ENCODE measurements at places on chromosomes 16 and 17.
A peak's percentile ranks its signal among the peaks of the same experiment; 100 is the strongest.

- DNase-seq: no peak
These were observed 41.9 kb upstream of the WSCD1 start for GRCh38 chr17:6028294-6028693.

GRCh38 chr16:1489077-1489476, 333 bp upstream of the PTX4 start:
- DNase-seq: no peak

DNA sequence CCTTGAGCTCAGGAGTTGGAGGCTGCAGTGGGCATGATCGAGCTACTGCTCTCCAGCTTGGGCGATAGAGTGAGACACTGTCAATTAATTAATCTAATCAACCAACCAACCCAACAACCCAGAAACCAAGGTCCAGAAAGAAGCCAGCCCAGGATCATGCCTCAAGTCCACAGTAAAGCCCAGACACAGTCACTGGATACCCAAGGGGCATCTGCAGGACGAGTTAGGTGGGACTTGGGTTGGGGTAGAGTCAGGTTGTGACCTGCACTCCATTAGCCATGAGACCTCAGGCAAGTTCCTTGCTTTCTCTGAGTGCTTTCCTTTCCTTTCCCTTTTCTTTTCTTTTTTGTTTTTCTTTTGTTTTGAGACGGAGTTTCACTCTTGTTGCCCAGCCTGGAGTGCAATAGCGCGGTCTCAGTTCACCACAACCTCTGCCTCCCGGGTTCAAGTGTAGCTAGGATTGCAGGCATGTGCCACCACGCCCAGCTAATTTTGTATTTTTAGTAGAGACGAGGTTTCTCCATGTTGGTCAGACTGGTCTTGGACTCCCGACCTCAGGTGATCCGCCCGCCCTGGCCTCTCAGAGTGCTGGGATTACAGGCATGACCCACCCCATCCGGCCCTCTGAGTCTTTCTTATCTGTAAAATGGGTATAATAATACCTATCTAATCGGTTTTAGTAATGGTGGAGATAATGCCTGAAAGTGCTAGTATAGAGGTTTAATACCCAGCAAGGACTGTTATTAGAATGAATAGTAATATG, 3.5 kb upstream of the HSD17B1 start:
- DNase-seq: no peak

DNA sequence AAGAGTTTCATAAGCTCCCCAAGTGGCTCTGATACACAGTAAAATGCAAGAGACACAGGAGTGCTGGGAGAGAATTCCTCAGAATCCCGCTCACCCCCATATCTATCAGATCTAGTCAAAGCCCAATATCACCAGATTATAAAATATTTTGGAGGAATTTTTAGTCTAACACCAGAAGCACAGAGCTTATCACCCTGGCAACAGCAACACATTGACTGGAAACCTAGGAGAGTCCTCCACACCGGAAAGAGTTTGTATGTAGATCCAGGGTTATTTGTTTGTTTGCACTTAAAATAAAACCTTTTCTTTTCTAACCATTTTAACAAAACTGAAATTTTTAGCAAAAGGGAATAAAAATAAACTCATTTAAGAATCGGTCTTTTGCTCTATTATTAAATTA, 7.2 kb downstream of the SOX9 start:
- DNase-seq: no peak

DNA sequence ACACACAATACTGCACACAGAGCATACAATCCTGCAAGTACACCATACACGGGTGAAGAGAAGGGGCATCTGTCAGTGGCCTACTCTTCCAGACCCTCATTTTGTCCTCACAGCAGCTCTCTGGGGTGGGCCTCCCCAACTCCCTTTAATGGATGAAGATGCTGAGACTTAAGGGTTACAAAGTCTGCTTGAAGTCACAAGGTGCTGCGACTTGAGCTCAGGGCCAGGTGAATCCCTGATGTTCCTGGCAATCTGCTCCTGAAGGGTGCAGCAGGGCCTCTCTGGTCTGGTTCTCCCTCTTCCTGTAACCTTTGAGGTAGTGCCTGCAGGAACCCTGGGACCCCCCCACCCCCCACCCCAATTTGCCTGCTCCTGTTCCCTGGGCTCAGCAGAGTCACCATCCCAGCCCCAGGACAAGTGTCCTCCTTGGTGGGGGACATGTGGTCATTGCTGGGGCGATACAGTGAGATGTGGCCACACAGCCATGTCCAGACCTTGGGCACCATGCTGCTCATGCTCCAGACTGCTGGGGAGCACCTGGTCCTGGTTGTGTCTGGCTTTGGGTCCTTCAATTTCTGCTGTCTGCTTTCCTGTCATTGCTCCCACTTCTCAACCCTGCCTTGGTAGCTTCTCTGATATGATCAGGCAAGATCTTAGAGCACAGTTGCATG, 107.5 kb downstream of the METRNL start:
- no peak for DNase-seq

- DNase-seq: no peak
These were observed 5.6 kb upstream of the MTSS2 start for GRCh38 chr16:70691223-70692129.

- no peak for DNase-seq
These were observed 647 bp upstream of the SECTM1 start for GRCh38 chr17:82334204-82334621.

GRCh38 chr16:9950658-9951057, 231.6 kb downstream of the GRIN2A start:
- DNase-seq: no peak

DNA sequence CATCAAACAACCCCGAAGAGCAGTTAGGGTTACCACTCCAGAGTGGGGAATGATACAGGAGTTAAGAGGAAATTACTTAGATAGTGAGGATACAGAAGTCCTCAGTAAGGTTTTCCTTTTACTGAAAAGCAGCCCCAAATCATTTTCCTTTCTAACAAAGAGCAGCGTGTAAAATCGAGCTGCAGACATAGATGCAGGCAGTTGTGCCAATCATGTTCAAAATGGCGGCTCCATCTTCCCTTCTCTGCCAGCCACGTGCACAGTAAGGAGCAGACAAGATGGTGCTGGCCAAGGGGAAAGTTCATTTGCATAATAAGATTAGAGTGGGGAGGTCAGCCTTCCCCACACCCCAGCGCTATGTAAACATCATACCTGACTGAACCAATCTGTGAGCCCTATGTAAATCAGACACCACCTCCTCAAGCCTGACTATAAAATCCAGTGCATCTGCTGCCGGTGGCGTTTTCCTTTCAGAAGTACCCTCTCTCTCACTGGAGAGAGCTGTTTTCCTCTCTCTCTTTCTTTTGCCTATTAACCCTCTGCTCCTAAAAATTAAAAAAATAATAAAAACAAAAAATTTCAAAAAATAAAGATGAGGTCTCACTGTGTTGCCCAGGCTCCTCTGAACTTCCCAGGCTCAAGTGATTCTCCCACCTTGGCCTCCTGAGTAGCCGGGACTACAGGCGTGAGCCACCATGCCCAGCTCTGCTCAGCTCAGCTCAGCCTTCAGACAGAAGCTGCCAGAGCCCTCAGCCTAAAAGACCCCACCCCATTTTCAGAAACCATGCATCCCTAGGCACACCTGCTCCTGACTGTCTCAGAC, 2.6 kb upstream of the SRL start:
- no peak for DNase-seq

DNA sequence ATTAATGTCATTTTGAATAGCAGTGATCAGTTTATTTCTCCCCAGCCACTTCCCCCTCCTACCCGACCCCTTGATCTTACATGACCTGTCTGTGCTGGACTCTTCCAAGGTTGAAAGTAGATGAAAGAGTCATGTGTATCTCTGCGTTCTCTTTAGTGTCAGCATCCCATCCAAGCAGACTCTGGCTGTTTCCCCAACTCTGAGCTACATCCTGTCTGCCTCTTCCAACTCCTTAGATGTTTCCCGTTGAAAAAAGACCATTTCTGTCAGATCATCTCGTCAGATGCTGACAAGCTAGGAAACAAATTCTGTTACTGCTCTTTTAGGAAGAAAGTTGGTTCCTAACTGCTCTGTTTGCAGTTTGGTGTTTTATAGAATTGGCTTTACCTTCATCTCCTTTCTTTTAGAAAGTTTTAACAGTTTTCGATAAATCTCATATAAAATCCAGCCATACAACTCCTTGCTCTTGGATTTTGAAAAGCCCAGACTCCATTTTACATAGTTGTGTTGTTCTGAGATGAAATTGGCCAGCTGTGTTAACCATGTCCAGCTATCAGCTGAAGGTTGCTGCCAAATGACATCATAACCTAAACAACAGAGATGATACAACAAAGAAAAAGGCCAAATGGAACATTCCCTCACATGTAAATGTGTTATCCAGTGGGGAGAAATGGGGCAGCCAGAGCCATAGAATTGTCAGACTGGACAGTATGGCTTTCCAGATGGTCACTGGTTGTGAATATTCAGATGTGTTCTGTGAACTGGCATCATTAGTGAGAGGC, 43.5 kb downstream of the CYB561 start:
- no peak for DNase-seq

- DNase-seq: peak; percentile 30
These were observed 55.9 kb upstream of the ADCY7 start for GRCh38 chr16:50210266-50211038.

- no peak for DNase-seq
These were observed 786 bp upstream of the CDK5RAP3 start for GRCh38 chr17:47969930-47970724.

DNA sequence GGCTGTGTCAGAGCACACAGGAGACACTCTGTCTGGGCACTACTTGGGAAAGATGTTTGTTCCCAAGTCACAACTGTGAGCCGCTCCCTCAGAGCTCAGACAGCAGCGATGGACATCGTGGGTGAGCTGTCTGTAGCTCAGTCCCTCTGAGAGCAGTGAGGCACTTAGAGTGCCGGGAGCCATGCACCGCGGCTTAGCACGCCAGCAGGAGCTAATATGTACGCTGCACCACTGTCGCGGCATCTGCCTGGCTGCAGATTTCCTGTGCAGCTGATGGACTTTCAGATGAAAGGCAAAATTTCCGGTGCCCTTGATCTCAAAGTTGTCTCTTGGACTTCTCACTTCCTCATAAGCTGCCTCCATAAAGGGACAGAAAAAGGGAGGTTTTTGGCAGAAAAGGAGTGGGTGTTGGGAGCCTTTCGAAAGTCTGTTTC, 92.8 kb upstream of the ZNF469 start:
- DNase-seq: no peak

- DNase-seq: no peak
These were observed 332.8 kb downstream of the MAF start for GRCh38 chr16:79267781-79268180.

DNA sequence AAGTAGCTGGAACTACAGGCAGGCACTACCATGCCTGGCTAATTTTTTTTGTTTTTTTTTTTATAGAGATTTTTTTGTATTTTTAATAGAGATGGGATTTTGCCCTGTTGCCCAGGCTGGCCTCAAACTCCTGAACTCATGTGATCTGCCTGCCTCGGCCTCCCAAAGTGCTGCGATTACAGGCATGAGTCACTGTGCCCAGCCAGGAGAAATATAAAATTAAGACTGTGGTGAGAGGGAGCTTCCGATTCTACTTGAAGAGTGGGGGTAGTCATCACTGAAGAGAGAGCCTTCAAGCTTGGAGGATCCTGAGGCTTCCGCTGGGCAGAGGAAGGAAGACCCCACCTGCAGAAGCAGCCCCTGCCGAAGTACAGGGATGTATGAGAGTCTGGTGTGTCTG, 34.4 kb upstream of the RGS9 start:
- no peak for DNase-seq

DNA sequence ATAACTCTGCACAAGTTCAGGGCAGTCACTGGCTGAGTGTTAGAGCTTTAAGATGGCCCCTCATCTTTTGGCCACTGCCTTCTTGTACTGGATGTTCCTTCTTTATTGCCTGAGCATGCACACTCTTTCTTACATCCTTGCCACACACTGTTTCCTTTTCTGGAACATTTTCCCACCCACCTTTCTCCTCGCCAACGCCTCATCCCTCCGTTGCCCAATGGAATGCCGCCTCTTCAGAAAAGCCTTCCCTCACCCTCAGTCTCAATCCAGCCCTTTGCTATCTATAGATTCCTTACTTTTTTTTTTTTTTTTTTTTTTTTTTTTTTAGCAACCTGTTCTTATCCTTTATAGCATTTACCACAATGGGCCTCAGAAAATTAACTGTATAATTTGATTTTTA, 47.9 kb upstream of the RBFOX1 start:
- DNase-seq: no peak

DNA sequence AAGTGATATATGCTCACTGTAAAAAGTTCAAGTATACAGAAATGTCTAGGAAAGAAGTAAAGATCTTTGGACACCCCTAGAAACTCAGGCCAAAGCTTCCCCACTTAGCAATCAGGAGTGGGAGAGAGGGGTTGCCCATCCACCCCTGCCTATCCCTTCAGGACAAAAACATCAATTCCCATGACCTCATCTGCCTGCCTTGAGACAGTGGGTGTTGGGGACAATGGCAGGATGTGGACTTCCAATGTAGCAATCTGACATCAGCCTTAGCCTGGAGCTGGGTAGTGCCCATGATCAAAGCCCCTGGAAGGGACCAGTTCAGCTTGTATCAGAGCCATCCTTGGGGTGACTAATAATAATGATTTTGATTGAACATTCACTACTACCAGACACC, 18.1 kb downstream of the ITPRIPL2 start:
- DNase-seq: no peak

GRCh38 chr16:6153901-6154300, 1056.3 kb upstream of the EEF2KMT start:
- DNase-seq: no peak

GRCh38 chr16:20301840-20302239, 25.5 kb downstream of the GP2 start:
- DNase-seq: no peak

- no peak for DNase-seq
These were observed 23.5 kb upstream of the RPL13 start for GRCh38 chr16:89536886-89537548.

GRCh38 chr17:65334406-65334805, 197.2 kb downstream of the RGS9 start:
- no peak for DNase-seq

DNA sequence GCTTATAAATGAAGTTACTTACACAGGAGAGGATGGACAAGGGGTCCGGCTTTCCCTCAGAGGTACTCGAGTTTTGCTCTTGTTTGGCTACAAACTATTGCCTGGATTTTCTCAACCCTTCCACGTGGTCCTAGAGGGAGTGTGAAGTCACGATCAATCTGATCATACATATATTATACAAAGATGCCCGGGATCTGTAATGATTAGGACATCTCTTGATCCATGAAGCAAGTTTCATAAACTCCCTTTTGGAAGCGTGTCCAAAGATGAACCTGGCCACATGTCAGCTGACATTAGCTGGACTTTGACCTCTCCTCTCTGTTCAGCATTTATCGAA, 2.3 kb upstream of the CDH11 start:
- no peak for DNase-seq

Data from stimulated activated CD8-positive, alpha-beta memory T cell treated with anti-CD3 and anti-CD28 coated beads, Interleukin-12 subunit alpha, Interleukin-12 subunit beta, amount 100 ng/mL, for 1 hour (primary cell).